Activated gamma-delta T cell treated with anti-CD3 and anti-CD28 coated beads, Interleukin-2, amount 50 U/mL, for 16 hours (primary cell): ENCODE measurements at places on chromosomes 3 and 15.

- DNase-seq: no peak
Observed at GRCh38 chr3:168722091-168722490, 626.4 kb upstream of the GOLIM4 start.

DNA sequence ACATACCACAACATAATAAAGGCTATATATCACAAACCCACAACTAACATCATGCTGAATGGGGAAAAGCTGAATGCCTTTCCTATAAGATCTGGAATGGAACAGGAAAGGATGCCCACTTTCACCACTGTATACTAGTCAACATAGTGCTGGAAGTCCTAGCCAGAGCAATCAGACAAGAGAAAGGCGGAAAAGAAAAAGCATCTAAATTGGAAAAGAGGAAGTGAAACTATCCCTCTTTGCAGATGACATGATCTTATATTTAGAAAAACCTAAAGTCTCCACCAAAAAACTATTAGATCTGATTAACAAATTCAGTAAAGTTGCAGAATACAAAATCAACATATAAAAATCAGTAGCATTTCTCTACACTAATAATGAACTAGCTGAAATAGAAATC is 14.6 kb upstream of the PIK3CA start:
- no peak for DNase-seq

GRCh38 chr3:69784954-69785514 is 45.8 kb downstream of the MITF start:
- DNase-seq: no peak

GRCh38 chr15:29170521-29170920 is 99.1 kb downstream of the NSMCE3 start:
- no peak for DNase-seq

DNA sequence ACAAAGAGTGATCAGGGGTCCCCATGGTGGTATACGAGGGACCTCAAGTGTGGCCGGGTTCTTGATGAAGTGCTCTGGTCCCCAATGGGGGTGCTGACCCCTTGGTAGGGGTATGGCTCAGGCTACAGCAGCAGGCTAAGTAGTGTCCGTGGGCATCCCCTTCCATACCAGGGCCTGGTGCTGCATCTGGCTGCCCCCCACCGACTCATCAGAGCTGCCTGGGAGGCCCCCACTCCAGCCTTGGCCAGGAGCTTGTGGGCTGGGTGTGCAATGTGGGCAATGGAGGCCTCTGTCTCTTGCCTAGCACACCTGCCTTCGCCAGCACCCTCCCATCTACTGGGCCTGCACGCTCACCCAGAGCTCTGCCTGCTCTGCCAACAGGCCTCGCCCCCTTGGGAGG is 59.0 kb upstream of the SEC13 start:
- no peak for DNase-seq

GRCh38 chr3:109973733-109974132 is 636.4 kb upstream of the DPPA4 start:
- no peak for DNase-seq

- DNase-seq: no peak
Observed at GRCh38 chr3:60542995-60543394, 708.3 kb downstream of the FHIT start.

- DNase-seq: no peak
Observed at GRCh38 chr3:169509359-169509758, 154.2 kb downstream of the MECOM start.

- no peak for DNase-seq
Observed at GRCh38 chr15:76347482-76348055, 11.0 kb downstream of the ISL2 start.

DNA sequence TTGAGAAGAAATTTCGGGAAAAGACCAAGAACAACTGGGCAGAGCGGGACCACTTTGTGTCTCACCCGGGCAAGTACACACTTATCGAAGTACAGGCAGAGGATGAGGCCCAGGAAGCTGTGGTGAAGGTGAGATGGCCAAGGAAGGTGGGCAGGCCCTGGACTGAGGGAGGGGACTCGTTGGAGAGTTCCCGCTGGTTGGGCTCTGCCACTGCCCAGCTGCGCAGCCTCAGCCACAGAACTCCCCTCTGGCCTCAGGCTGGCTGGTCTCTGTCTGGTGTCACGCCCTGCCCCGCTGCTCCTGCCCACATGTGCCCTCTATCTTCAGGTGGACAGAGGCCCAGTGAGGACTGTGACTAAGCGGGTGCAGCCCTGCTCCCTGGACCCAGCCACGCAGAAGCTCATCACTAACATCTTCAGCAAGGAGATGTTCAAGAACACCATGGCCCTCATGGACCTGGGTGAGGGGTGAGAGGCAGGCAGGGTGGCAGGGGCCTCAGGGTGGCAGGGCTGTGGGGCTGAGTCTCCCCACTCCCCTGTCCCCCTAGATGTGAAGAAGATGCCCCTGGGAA is 2.4 kb downstream of the PARP3 start:
- no peak for DNase-seq

DNA sequence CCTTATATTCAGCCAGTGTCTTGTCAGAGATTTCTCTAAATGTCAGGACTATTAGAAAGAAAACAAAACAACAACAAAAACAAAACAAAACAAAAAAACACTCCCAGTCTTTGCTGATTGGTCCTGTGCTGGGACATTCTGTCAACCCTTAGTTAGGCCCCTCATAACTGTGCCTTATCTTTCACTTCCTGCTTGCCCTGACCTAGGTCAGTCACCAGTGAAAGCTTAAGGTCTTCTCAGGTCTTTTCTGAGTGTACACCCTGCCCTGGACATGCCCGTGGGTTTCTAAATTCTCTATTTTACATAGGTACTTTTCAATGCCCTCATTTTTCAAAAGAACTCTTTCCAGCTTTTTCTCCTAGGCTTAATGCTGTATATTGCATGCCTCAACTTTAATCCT is 454.1 kb downstream of the GRM7 start:
- DNase-seq: no peak

DNA sequence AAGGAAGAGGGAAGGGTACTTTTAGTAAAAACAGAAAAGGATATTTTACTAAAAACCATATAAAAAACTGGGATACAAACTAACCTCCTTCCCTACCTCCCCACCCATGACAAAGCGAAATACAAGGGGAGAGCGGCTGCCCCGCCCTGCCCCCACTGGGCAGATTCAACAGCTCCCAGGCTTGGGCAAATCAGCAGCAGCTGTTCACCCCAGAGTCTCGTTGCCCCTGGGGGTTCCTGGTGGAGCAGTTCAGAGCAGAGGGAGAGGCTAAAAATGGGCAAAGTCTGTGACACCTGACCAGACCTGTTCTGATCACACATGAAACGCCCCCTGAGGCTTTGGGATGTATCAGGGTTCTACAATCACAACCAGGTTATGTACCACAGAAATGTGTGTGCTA is 2.5 kb upstream of the ETFA start:
- DNase-seq: no peak
